ENCODE measurements at places on chromosomes 16 and 17. TPM values are rescaled to one million over a fixed set of nuclear protein-coding genes. Genes with fewer than 3 reads are reported as not detected.

NPIPA5 gene
- total RNA-seq, result 15.9 TPM

DNASE1L2 gene
- 4.6 TPM for total RNA-seq

SULT1A4 gene
- 4.7 TPM for total RNA-seq

PKMYT1 gene
- total RNA-seq, result 4.5 TPM

PPP1R9B gene
- 61.5 TPM for total RNA-seq

CACNB1 gene
- 6.4 TPM for total RNA-seq

KRTAP2-2 gene
- not detected for total RNA-seq

PIK3R6 gene
- total RNA-seq, result 2.8 TPM

KRT36 gene
- total RNA-seq, result not detected

SPATA32 gene
- total RNA-seq, result not detected

CD300H gene
- not detected for total RNA-seq

ARSG gene
- 2.0 TPM for total RNA-seq

FBXO39 gene
- total RNA-seq, result 0.23 TPM

YBX2 gene
- total RNA-seq, result 1.4 TPM

CACNG3 gene
- total RNA-seq, result not detected

KRT39 gene
- not detected for total RNA-seq

DNA sequence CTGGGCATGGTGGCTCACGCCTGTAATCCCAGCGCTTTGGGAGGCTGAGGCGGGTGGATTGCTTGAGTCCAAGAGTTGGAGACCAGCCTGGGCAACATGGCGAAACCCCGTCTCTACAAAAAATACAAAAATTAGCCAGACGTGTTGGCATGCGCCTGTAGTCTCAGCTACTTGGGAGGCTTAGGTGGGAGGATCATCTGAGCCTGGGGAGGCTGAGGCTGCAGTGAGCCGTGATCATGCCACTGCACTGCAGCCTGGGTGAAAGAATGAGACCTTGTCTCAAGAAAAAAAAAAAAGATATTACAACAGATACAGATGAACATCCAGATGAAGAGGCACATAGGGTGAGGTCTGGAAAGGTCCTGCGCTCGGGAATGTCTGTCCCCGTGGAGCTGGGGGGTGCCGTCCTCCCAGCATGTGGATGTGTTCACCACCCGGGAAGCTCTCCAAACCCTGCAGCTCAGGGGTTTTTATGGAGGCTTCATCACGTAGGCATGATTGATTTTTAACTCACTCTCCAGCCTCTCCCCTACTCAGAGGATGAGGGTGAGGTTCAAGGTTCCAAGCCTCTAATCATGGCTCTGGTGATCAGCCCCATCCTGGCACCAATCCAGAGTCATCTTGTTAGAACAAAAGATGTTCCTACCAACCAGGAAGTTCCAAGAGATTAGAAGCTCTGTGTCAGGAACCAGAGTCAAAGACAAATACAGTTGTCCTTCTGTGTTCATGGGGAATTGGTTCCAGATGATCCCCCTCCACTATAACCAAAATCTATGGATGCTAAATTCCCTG is 85.0 kb upstream of the DNAJA2 start:
- peak; percentile 86 for DNase-seq

DNA sequence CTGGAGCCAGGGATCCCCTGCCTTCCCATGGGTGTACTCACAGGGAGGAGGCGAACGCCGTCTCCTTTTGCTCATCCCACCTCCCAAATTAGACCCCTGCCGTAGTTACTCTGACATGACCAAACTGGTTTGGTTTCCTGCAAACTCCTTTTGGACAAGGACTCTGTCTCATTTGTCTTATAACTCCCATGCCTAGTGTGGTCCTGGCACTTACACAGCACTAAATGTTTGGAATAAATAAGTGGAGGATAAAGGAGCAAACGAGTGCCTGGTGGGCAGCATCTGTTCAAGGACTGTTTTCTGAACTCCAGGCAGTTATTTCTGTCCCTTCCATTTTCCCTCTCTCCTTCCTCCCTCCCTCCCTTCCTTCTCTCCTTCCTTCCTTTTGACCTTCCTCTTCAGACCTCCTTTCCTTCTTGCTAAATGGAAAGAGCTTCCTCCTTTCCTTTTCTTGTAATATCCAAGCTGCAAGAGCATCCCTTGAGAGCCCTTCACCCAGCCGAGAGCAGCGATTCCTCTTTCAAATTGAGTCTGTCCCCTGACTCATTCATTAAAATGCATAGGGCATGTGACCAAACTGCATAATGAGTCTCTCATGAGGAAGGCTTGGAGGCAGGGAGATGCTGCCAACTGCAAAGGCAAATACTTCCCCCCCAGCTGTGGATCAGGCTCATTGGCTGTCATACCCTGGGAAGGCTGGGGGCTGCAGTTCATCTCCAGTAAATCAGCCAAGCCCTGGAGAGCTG is 36.8 kb downstream of the CHD9 start:
- DNase-seq, result no peak

- peak; percentile 44 for DNase-seq
These were observed 934 bp upstream of the AOC2 start for GRCh38 chr17:42843358-42843934.

- DNase-seq, result peak; percentile 95
These were observed 8.8 kb upstream of the MAP2K3 start for GRCh38 chr17:21275579-21276263.

- no peak for DNase-seq
These were observed 15.0 kb downstream of the PPY start for GRCh38 chr17:43927060-43927864.

- DNase-seq, result no peak
These were observed 15.8 kb upstream of the CLEC18A start for GRCh38 chr16:69935278-69935711.

GRCh38 chr16:29808219-29808900 is 2.0 kb downstream of the MAZ start:
- no peak for DNase-seq

- DNase-seq, result peak; percentile 42
These were observed 488 bp downstream of the TFAP4 start for GRCh38 chr16:4272114-4272956.

- DNase-seq, result no peak
These were observed 271.4 kb upstream of the MAF start for GRCh38 chr16:79871906-79872305.

DNA sequence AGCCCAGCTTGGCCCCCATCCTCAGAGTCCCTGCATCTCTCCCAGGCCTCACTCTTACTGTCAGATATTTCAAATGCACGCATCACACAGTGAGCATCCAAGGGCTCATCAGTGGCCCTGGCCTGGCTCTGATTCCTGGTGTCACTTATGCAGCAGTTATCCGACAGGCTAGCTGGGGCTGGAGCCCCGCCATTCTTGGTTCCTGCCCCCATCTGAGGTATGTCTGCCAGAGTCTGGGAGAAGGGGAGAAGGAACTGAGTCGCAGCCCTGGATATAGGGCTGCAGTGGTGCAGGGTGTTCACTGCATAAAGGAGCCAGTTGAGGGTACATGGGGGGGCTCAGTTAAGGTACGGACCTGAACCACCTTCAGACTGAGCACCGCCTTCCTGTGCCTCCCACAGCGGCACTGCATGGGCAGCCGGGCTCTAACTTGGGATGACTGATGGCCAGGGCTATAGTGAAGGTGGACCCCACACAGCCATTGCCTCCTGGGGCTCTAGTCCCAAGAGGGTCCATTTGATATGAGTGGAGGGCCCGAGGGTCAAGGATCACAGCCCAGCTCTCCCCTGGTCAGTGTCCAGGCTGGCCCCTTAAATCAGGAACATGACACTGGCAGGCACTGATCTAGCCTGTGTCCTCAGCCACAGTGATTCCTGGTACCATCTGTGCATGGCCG is 1.8 kb upstream of the RASD1 start:
- no peak for DNase-seq

DNA sequence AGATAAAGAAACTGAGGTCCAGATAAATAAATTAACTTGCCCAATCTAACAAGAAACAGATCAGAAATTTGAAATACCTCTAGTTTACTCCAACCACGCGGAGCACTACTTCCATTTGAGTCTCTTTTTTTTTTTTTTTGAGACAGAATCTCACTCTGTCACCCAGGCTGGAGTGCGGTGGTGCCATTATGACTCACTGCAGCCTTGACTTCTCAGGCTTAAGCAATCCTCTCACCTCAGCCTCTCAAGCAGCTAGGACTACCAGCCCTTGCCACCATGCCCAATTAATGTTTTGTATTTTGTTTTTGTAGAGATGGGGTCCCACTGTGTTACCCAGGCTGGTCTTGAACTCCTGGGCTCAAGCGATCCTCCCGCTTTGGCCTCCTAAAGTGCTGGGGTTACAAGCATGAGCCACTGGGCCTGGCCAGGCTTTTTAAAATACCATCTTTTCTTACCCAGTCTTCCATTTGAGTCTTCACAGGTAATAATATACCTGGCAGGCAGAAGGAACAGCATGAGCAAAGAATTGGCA is 3.3 kb upstream of the NACA2 start:
- no peak for DNase-seq

- DNase-seq, result no peak
These were observed 1.5 kb upstream of the OVCA2 start for GRCh38 chr17:2040219-2040827.

- DNase-seq, result no peak
These were observed 8.2 kb downstream of the USP22 start for GRCh38 chr17:21034340-21035235.

DNA sequence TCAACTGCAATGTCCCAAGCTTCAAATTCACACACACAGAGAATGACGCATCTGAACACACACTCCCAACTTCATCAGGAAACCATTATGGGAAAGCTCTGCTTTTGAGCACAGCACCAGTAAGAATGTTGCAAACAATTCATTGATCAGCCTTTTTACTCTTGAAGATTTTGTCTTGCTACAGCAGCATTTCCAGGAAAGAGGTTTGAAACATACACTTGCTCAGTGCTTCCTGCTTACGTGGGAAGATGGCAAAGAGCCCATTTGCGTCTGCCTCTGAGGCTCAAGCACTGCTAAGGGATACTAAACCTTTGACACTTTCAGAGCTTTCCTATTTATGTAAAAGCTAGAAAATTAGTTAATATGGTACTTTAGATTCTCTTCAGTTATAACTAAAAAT is 77.2 kb upstream of the MON1B start:
- no peak for DNase-seq
